ENCODE measurements at places on chromosomes 16 and 17.

GRCh38 chr16:19112099-19112407 is 1.7 kb upstream of the ITPRIPL2 start:
- no peak for DNase-seq

DNA sequence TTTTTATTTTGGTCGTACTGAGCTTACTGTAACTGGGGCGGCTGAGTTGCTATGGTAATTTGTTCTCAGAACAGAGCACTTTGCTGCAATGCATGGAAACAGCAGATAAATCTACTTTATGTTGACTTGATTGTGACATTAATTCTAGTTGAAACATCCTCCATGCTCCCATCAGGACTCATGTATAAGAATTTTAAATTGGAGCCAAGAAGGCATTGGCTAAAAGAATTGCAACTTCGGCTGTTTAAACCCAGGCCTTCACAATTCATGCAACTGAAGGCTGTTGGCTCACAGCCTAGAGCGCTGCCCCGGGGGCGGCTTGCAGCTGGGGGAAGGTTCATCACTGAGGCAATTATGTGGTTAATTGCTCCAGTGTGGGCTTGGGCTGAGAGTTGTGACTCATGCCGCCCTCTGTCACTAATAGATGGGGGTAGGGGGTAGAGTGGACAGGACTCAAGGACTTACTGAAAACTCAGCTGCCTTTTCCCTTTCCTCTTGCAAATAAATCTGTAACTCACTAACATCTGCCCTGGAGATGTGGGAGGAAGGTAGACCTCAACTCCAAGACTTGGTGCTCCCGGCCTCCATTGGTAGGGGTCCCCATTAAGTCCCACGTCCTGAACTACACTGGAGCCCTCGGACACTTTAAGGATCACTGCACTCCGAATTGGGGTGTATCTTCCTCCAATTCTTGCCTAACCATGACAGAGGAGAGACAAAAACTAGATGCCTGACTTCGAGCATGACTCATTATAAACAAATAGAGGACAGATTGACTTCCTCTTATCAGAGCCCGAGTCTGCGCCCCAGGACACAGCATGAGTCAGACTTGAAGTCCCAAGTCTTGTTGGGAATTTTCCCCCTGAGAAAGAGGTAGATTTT is 37.5 kb downstream of the ERCC4 start:
- peak; percentile 68 for DNase-seq

- no peak for DNase-seq
These were observed 2.9 kb upstream of the CRYBA1 start for GRCh38 chr17:29243792-29244191.

- no peak for DNase-seq
These were observed 12.8 kb downstream of the GOSR2 start for GRCh38 chr17:46935658-46936266.

DNA sequence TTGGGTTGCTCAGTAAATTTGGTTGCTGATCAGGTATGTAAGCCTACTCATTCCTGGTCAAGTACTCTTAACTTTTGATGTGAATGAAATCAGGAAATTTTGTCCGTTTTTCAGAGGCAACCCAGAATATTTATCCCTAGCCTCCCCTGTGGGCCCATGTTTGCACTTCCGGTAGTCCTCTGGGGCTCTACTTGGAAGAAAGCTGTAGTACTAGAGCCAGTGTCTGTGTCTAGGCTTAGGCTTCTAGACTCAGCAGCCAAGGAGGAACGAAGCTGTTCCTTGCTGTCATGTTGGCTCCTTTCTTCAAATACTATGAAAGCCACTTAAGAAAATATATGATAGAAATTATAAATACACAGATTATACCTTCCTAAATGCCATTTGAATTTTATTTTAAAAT is 21.2 kb downstream of the ESRP2 start:
- no peak for DNase-seq

GRCh38 chr17:1969712-1970111 is 55.4 kb downstream of the RTN4RL1 start:
- DNase-seq = no peak

- DNase-seq = no peak
These were observed 21.4 kb upstream of the JPH3 start for GRCh38 chr16:87580855-87581261.

DNA sequence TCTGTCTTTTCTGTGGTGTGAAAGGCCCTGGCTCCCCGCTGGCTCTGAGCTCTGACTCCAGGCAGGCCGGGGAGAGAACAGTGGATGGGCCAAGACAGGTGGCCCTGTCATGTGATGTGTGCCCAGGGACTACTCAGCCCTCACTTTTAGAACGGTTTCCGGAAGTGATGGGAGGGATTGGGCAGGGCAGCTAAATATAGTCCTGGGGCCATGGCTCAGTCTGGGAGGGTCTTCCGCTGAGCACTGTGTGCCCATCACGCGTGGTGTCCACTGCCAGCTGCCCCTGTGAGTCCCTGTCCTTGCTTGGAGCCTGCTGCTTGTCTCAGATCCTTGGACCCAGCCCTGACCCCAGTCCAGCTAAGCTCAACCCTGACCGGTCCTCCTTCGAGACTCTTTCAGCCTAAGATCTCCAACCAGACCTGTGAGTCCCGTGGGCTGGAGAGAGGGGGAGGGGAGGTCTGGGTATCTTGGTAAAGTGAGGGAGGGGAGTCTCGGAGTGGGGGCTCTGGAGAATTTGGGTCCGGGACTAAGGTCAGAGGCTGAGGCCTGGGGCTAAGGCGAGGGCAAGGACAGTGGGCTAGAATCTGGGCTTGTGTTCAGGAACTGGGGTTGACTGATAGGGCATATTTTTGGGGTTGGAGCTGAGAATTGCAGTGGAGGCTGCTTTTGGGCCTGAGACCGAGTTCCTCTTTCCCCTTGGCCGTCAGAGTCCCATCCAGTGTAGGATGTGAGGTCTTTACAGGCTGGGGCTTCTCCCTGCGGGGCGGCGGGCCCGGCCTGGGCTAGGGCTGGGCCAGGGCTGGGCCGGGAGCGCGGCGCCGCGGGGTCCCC is at the start of gene TRIM72:
Gene TRIM72 (plus strand): TSS at position 243 of the 831 bp plus-strand sequence. CDS start 620 bp downstream, outside the sequence.
- DNase-seq = no peak

DNA sequence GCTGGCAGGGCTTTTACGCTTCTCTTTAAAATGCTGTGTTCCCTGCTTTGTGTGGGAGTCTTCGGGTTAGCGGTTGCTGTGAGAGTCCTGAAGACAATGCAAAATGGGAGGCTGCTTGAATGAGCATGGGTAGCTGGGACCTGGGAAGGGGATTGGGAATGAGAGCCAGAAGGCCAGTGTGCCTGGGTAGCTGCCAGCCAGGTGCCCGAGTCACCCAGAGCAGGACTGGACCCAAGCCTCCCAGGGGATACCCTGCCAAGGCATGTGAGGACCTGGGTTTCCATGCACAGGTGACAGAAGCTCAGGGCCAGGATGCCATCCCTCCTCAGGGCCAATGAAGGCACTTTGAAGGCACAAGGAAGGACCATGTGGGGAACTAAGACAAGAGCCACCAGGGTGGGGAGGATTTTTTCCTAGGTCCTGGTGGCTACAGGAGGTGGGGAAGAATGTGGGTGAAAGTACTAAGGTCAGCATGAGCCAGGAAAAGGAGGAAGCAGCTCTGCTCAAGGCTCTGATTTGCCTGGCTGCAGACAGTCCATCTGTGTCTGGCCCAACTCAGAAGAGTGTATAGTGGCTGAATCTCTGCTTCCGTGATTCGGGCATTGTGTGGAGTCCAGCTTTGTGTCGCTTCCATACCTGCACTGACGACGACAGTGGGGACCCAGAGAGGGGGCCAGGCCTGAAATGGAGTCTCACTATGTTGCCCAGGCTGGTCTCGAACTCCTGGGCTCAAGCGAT is 20.5 kb downstream of the TMEM94 start:
- no peak for DNase-seq

- DNase-seq = no peak
These were observed 28.8 kb downstream of the NLRC3 start for GRCh38 chr16:3548445-3548844.

- no peak for DNase-seq
These were observed 783 bp downstream of the BHLHA9 start for GRCh38 chr17:1271030-1271423.

Measured in NCI-H446 (cell line).